HuH-7 (cell line): ENCODE measurements at places on chromosomes 16 and 17.

- no peak for DNase-seq
Observed at GRCh38 chr17:67682196-67682595, 35.5 kb upstream of the NOL11 start.

DNA sequence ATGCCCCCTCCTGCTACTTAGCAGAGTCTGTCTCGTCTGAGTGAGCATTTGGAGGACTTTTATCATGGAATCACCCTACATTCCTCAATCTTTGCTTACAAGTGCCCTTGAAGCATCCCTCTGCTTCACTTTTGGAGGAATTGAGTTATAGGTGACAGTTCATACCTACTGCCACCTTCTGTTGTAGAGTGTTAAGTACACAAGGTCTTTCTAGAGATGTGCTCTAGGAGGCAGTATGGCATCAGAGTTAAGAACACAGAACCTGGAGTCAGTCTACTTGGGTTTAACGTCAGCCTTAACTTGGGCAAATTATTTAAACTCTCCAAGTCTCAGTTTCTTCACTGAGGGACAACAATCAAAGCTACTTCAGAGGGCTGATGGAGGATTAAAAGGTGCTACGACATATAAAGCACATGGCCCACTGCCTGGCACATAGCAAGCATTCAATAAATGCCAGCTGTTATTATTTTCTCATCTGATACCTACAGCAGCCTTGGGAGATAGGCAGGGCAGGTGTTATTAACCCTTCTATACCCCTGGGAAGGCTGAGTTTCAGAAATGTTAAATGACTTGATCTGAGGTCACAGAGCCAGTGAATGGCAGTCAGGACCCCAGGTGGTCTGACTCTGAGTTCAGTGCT, 62.2 kb downstream of the UTP18 start:
- DNase-seq: peak; percentile 51

GRCh38 chr16:10879681-10880589, 2.9 kb downstream of the CIITA start:
- DNase-seq: no peak

GRCh38 chr17:48546924-48547807, 2.3 kb upstream of the HOXB2 start:
- peak; percentile 73 for DNase-seq

GRCh38 chr17:68544111-68544915, 32.1 kb downstream of the PRKAR1A start:
- no peak for DNase-seq

- DNase-seq: no peak
Observed at GRCh38 chr17:75356260-75356937, 49.1 kb downstream of the GRB2 start.

GRCh38 chr16:20918486-20919239, 18.1 kb downstream of the LYRM1 start:
- no peak for DNase-seq

- no peak for DNase-seq
Observed at GRCh38 chr17:10790491-10791401, 13.2 kb downstream of the TMEM238L start.

- DNase-seq: no peak
Observed at GRCh38 chr16:81469710-81470535, 25.3 kb downstream of the CMIP start.

GRCh38 chr17:39002991-39003715, 36.0 kb upstream of the FBXO47 start:
- no peak for DNase-seq

DNA sequence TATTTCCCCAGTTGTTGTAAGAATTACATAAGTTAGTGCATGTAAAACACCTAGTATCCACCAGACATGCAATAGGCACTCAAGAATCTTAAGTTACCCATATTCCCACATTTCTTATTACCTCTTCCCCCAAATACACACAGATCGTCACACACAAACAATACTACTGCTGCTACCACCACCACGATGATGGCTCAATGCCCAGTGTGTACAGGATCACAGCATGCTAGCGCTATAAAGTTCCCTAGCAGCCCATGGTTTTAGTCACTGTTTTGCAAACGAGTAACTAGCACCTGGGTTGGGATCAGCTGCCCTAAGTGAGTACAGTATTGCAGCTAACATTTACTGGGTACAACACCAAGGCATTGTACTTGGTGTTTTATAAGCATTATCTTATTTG, 411.7 kb downstream of the UTP18 start:
- no peak for DNase-seq

- peak; percentile 96 for DNase-seq
Observed at GRCh38 chr17:8630802-8631553, 453 bp upstream of the MYH10 start.

DNA sequence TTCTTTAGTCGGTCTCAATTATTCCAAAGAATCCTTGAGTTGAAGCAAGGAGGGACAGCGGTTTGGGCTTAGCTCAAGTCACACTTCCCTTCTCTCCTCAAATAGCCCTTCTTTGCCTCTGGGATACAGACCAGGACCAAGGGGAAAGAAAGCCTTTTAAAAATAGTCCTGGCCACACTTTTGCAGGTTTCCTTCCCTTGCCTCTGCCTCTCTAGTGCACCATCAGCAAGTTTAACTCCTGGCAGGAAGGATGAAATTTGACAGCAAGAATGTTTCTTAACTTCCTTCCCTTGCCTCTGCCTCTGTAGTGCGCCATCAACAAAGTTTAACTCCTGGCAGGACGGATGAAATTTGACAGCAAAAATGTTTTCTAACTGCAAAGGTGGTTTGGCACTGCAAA, 7.2 kb upstream of the G6PC1 start:
- DNase-seq: no peak

DNA sequence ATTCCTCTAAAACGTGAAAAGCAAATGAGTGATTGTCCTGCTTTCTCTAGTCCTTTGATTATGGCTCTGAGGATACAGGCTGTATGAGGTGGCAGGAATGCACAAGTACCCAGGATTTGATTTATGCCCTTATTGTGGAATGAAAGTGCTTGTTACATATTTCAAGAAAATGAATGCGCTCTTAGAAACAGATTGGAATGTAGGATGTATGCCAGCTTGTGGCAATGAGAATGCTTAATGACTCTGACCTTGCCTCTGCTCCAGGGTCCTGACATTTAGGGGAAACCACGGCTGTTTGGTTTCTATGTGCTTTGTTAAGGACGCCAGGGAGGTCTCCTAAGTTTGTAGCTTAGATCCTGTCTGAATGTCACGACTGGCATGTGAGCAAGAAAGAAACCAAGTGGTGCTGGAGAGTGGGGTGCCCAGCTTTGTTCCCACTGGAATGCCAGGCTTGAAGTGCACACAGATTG, 22.0 kb downstream of the PRCD start:
- no peak for DNase-seq

DNA sequence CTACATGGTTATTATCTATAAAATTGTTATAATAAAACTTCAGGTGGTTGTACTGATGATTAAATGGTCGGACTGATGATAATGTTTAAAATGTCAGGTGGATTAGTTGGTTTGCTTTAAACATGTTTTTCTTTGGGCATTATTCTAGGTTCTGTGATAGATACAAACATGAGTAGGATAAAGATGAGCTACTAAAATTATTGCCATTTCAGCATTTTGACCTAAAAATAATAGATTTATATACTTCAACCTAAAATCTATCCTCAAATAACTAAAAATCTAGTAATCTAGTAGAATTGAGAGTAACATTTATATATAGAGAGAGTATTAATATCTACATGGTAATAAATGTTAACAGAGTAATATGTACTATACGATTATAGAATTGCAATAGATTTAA, 241.7 kb upstream of the CDH8 start:
- DNase-seq: no peak

GRCh38 chr17:63361182-63361581, 84.9 kb downstream of the CYB561 start:
- no peak for DNase-seq

DNA sequence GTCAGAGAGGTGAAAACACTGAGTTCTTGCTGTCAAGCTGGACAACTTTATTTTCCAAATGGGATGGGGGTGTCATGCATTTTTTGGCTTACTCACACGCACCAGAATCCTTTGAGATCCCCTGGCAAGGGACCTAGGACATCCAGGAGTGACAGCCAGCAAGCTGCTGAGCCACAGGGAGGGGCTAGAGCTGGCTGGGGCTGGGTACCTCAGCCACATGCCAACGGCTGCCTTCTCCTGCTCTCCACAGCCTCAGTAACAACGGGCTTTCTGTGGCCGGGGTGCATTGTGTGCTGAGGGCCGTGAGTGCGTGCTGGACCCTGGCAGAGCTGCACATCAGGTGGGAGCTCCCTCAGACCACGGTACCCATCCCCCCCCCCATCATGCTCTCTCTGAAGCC, 47.6 kb downstream of the NLRC5 start:
- no peak for DNase-seq

DNA sequence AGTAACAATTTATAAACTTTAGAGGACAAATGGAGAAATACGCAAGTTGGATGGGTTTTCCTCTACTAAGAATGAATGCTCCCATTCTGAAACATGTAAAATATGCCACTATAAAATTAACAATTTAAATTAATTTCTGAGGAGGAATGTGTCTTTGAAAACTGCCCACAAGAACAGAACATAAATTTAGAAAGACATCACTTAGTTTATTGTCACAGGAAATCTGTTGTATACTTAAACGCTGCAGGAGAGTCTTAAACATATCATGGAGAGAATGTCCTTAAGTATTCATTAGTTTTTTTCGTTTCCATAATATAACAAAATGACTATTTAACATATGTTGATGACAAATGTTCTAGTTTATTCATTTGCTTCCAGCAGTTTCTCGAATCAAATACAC, 29.6 kb downstream of the USP32 start:
- no peak for DNase-seq

GRCh38 chr17:50836826-50837225, 1.4 kb downstream of the WFIKKN2 start:
- DNase-seq: no peak

DNA sequence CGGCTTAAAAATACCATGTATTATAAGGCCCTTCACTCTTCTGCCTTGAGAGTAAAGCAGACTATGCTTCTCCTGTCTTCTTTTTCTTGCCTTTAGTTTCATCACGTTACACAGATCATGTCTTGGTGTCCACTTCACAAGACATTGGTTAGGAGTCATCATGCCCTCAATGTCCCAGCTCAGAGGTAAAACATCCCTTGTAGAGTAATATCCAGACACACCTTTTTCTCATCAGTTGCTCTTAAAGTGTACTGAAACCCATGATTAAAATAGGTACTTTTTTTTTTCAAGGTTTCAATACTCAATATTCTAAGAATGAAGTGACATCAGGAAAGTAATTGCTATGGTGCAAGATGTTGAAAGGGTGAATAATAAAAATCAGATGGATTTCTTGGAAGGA, 267.8 kb downstream of the PMP22 start:
- no peak for DNase-seq

GRCh38 chr17:83032781-83033180, 46.6 kb upstream of the METRNL start:
- no peak for DNase-seq

GRCh38 chr16:69150146-69150865, 17.9 kb downstream of the UTP4 start:
- peak; percentile 64 for DNase-seq

DNA sequence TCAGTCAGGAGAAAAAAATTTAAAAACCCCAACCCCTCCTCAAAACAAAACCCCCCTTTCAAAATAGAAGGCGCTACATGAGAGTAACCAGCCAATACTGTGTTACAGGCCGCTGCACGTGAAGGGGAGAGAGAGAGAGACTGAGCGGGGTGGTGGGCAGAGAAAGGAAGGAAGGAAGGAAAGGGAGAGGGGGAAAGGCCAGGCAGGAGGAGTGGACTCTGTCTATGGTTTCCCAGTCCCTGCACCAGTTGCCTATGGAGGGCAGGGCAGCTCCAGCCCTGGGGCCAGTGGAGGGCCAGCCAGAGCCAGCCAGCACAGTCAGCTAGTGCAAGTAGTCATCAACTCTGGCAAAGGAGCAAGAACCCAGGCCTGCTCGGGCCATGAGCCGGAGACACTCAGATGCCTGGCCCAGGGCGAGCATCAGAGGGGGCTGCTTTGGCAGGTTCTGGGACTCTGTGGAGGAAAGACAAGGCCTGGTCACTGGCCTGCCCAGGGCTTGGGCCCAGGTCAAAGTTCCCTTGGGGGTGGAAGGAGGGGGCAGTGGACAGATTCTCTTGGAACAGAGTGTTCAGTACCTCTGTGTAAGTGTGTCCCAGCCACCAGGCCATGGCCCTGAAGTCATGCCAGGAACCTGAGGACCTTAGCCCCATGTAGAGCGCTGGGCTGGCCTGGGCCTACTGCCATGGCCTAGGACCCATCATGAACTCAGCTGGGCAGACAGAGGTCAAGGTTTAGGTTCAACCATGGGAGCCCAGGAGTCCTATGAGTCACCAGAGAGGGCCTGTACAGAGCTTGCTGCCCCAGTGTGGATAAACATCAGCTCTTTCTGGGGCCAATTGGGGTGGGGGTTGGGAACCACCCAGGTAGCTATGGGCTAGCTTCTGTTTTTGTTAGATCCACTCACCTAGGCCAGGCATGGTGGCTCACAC, 7.3 kb upstream of the GFOD2 start:
- DNase-seq: no peak

GRCh38 chr17:61487161-61487988, 35.2 kb downstream of the TBX4 start:
- DNase-seq: no peak

DNA sequence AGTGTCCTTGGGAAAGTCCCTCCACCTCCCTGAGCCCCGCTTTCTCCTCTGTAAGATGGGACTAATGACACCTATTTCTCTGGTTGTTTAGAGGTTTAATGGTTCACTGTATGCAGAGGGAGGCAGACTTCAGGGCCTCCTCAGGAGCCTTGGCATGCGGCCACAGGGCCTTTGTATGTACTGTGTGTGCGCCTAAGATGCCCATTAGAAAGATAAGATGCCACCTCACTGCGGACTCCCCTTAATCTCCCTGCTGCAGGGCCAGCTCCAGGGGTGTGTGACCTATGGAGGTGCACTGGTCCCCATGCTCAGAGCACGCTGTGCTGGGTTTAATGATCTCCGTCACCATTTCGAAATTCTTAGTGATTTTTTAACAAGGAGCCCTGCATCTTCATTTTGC, 59.3 kb downstream of the TMEM235 start:
- DNase-seq: no peak

- DNase-seq: no peak
Observed at GRCh38 chr16:70779361-70779760, 21.6 kb downstream of the VAC14 start.

DNA sequence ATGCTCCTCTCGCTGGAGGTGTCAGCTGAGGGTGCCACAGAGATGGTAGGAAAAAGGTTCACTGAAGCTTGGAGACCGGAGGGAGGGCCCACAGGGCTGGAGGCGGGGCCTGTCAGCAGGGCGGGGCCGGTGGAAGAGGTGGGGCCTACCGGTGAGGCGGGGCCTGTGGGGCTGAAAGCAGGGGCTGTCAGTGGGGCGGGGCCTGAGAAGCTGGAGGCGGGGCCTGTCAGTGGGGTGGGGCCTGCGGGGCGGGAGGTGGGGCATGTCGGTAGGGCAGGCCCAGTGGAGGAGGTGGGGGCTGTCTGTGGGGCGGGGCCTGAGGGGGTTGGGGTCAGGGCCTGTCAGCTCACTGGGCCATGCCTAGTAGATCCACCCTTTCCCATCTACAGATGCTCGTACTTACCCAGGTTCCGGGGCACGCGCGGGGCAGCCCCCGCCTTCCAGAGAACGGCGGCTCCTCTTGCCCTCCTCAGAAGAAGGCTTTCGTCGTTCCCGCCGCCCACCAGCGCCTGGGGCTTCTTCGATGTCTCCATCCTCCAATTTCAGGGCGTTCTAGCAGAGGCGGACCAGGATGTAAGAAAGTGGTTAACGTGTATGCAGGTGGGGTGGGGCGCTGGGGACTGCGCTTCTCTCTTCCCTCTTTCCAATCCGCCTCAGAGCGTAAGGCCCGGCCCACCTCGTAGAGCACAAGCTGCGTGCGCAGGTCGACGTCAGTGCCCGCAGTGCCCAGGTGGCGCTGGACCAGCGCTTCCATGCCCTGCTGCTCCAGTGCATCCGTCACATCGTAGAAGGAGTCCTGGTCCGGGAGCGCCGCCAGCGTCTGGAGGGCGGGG, 9.8 kb downstream of the TMEM208 start:
- DNase-seq: peak; percentile 60
